ENCODE measurements at places on chromosomes 2 and 18.

- DNase-seq: no peak
Observed at GRCh38 chr2:207421671-207422070, 108.1 kb upstream of the CREB1 start.

DNA sequence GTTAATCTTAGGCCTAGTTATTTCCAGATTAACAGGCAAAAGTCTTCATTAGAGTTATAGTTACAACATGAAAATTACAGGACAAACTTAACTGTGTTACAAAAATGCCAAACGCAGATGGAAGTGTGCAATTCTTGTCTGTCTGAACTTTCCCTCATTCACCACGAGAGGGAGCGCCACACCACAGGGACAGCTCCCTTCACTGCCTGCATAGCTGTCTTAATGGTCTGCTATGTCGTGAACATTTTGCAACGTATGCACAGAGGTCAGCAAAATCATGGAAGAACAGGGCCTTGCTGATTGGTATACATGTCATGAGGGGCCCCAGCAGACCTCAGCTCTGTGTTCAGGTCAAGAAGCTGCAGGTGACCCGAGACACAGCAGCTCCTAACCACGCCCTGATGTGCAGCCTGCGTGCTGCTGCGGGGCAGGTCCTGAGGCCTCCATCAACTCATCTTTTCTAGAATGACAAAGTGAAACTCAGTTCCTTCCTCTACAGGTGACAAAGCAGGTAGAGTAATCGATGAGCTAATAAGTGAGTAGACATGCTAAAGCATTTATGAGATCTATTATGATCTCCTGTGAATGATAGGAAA is 78.8 kb upstream of the ATP8B1 start:
- DNase-seq: peak; percentile 81

GRCh38 chr18:61596296-61596695 is 263.1 kb downstream of the CDH20 start:
- DNase-seq: no peak

GRCh38 chr2:121774235-121774634 is 18.8 kb downstream of the TSN start:
- no peak for DNase-seq

DNA sequence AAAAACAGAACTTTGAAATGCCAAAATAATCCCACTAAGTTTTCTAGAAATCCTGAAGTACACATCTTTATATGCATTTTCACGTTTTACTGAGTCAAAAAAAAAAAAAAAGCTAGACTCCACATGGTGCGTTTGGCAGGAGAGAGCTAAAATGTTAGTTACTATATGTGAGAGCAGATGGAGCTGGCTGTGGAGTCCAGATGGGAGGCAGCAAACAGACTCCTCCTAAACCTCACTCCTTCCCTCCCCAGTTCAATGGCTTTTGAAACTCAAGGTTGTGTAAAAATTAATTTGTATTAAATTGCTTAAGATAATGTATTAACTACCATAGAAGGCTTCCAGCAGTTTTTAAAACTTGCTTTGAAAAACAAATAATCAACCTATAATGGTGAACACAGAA is 248.8 kb downstream of the AGPS start:
- no peak for DNase-seq

GRCh38 chr2:65666156-65666725 is 233.8 kb upstream of the SPRED2 start:
- DNase-seq: no peak

GRCh38 chr2:160367887-160368286 is 125.7 kb downstream of the RBMS1 start:
- peak; percentile 59 for DNase-seq

DNA sequence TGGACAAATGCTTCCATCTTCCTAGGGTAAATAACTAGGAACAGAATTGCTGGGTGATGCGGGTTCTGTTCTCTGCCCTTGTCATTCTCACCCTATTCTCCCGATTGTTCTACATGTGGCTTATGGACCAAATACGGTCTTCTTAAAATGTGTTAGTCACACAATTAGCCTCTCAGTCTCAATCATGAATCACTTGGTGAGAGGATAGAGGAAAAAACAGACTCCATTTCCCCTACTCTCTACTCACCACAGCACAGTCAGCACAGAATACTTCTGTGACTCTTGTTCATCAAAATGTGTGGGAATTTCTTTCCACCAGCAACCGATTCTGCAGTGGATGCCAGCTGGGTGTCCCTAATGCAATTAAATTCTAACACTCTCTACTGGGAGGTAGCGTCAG is 125.2 kb downstream of the SH3BP4 start:
- DNase-seq: no peak

GRCh38 chr2:86021396-86022378 is 84.0 kb downstream of the POLR1A start:
- peak; percentile 16 for DNase-seq

DNA sequence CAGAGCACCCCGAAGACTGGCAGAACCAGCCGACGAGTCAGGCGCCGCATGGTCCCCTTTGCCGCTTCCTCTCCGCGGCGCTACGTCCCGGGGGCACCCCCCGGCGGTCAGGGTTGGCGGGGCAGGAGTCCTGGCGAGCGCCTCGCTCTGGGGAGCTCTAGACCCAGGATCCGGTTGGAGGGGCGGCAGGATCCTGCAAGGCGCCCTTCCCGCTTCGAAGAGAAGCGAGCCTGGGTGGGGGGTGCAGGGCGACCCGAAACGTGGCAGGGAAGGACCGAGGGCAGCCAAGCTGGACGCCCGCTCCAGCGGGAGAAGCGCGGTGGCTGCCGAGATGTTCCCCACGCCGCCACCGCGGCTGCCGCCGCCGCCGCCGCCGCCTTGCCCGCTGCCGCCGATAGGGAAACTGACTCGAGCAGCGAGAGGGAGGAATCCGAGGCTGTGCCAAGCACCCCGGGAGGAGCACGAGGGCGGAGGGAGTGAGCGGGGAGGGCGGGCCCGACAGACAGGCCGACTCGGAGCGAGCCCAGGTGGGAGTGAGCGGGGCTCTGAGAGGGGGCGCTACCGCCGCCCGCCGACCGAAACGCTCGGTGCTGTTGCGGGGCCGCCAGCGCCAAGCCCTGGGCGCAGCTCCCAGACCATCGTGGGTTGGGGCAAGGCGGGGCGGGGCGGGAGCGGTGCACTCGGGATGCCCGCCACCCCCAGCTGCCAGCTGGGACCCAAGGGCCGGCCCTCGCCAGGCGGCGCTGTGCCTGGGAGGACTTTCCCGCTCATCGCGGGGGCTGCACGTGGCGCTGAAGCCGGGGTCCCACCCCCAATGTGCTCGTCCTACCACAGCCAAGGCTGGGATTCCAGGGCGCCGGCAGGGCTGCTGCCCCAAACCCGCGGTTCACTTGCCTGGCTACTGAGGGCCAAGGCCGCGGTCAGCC is at the start of gene GALNT14:
TSS of gene GALNT14 (minus strand) at position 404 of the 926 bp plus-strand sequence. CDS start at position 50, 354 bp downstream.
- DNase-seq: peak; percentile 67

DNA sequence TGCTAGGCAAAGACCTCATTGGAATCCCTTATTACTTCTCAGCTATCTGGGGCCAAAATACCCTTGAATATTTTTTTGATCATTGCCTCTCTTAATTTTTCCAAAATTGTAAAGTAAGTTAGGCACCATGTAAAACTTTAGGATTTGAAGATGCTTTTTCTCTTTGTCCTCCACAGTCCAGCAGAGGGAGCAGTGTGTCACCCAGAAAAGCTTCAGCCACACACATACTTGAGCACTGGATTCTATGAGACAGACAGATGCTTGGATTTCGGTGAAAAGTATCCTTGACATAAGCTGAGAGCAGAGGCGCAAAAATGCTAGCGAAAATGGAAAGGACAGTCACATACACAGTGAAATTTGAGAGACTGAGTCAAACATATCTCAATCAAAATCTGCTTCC is 74.7 kb upstream of the KCNJ3 start:
- peak; percentile 57 for DNase-seq

DNA sequence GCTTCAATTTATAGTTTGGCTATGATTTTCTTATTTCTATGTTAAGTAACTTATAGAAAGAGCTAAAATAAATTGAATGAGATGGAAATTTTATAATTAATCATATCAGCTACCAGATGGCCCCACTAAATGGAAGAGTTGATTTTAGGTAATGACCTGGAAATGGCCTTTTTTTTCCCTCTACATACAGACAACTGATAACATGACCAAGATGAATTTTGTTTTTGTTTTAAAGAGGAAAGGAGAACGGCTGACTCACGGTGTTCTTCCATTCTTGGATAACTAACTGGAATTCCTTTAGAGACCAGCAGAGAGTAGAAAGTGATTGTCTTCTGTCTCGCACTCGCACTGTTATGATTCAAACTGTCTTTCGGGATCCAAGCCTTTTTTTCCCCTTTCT is 91.0 kb downstream of the TMEM185B start:
- DNase-seq: no peak

DNA sequence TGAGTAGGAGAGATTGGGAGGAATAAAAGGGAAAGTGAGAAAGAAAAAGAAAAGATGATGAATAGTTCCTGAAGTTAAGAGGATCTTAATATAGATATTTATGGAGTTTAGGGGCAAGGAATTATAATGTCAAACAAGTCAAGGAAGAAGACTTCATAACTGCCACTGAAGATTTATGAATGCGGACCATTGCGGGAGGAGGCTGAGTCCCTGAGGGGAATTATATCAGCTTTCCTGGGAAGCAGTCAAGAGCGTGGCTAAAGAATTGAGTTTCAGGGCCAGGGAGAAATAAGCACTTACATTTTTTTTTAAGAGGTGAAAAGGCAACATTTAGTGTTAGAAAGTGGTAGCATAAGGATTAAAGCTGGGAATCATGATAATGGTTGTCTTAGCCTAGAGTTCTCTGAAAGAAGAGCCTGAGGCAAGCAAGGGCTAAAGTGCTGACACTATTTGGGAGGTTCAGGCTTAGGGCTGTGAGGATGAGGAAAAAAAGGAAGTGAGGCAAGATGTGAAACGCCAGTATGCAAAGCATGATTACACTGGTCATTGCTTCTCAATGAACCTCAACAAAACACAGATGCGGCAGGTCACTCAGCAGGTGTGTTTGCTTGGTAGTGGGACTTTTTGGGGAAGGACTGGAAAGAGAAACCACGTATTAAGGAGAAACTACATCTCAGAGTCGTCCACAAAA is 217.1 kb downstream of the SLC4A3 start:
- DNase-seq: no peak

GRCh38 chr18:67608615-67609273 is 92.2 kb upstream of the DSEL start:
- peak; percentile 30 for DNase-seq

DNA sequence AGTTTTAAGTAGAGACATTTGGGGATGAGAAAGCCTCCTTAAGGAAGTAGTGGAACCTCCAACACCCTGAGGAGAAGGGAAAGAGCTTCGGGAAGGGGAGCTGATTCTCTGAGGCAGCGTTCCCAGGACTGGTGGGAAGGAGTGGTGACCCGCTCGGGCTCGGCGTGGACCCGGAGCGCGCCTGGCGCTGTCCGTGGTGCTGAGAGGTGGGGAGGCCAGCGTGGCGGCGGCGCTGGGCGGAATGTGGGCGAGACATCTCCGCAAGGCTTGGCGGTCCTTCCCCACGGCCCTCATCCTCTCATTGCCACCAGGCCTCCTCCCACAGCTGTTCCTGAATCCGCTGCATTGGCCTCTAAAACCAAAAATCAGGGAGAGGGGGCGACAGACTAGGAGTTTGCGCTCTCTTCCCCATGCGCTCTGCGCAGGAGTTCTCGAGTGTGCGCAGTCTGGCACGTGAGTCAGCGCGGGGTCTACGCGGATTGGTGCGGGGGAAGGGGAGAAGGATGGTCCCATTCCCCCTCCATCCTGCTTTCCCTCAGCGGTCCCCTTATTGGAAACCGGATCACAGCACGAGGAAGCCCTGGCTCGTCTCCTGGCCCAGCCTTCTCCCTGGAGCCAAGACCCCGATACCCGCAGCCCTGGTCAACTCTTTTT is 857 bp downstream of the RESP18 start:
- peak; percentile 68 for DNase-seq
